Hypothalamus (tissue), 51 donors: ENCODE measurements at places on chromosomes 5 and 9.

DNA sequence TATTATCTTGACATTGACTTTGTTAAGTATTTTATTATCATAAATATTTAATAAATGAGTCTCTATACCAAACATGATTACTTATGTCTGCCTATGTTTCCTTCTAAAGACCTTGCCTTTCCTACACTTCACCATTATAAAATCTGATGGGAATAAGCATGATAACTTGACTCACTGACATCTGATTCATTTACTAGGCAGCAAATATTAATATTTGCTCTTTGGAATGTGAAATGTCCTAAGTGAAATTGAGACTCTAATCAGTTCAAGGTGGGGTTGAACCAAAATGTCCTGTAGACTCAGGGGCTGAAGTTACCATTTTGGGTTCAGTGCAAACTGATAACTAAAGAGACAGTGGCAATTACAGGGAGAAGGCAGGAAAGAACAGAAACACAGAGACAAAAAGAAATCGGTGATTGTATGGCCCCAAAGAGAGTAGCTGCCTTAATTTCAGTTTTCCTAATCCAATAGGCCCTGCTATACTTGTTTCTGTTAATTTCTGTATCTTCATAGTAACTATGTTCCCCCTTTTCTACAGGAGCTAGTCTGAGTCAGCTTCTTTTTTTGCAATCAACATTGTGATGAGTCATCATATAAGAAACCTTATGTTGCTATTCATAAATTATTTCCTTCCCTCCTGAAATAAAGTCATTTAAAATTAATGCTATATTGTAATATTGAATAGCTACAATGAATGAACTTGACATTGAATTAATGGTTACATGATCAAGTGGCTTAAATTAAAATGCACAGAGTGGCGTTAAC is 296.8 kb downstream of the PDE4D start:
- DNase-seq, result no peak

DNA sequence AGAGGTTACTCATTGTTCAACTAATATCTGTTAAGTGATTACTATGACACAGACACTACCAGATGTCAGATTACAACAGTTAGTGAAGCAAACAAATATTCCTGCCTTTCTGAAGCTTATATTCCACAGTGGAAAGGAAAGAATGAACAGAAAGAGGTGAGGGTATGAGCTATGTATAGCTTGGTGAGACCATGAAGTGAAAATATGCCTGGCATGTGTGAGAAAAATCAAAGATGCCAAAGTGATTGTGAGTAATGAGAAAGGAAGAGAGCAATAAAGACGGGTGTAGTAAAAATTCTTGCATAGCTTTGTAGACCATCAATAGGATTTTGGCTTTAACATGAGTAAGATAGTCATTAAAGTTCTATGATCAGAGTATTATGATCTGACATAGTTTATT is 734.5 kb upstream of the NUDT12 start:
- no peak for DNase-seq

GRCh38 chr5:44356231-44356630 is 33.0 kb downstream of the FGF10 start:
- no peak for DNase-seq

DNA sequence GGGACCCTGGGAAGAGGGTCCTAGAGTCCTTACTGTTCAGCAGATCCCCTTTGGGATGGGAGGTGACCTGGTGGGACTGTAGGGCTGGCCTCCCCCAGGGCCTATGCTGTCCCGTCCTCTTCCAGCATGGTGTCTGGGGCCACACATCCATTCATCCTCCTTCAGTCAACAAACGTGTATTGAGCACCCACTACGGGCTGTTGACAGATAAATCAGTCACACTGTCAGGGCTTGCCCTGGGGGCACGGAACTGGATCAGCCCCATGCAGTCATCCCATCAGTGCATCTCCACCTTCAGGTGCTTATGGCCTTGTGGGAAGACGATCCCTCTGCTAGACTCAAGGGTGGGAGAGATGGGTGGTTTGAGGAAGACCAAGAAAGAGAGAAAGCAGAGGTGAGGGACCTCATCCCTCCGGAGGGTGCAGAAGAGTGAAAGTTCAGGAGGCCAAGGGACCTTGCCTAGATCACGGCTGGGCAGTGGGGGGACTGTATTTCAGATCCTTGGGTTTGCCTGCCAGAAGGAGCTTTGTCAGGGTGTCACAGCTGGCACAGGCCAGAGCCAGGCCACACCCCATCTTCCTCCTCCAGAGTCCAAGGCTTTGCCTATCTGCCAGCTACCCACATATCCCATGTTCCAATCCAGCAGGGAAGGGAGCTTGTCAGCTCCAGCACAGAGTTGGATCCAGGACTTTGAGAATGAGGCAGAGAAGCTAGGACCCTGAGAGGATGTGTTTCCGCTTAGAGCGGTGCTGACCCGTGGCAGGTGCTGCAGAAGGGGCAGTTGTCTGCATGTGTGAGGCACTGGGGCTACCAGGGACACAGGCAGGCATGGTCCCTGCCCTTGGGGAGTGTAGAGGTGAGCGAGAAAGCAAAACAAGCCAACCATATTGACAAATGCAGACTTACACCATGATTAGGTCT is 30.5 kb downstream of the COL27A1 start:
- DNase-seq, result no peak

- DNase-seq, result no peak
Measured at GRCh38 chr9:8751406-8751930, 951.9 kb upstream of the DMAC1 start.

DNA sequence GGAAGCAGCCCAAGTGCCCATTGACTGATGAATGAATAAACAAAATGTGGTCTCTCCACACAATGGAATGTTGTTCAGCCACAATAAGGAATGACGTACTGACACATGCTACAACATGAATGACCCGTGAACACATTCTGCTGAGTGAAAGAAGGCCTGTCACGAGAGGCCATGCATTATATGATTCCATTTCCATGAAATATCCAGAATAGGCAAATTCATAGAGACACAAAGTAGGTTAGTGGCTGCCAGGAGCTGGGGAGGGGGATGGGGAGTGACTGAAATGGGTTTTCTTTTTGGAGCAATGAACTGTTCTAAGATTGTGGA is 41.4 kb downstream of the BICD2 start:
- DNase-seq, result no peak

- no peak for DNase-seq
Measured at GRCh38 chr5:71677977-71678376, 41.1 kb upstream of the CARTPT start.

GRCh38 chr5:17069995-17070511 is 134.0 kb upstream of the MYO10 start:
- no peak for DNase-seq

DNA sequence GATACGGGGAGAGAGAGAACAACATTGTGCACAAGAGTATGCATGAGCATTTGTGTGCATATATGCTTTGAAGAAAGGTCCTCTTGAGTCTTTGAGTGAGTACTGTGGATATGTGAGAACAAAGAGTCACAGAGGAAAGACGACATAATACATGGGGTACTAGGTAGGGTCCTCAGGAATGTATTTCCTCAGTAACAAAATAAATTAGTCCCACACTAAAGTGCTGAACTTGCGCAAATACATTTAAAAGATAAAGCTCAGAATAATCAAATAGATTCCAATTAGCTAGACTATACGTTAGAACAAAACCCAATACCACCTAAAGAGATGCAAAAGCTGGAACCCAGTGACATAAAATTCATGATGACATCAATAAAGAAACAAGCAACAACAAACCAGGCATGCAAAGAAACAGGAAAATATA is 70.8 kb downstream of the RAPGEF6 start:
- no peak for DNase-seq

- DNase-seq, result no peak
Measured at GRCh38 chr5:159034083-159034824, 65.5 kb downstream of the EBF1 start.

GRCh38 chr9:13023498-13023897 is 248.7 kb downstream of the LURAP1L start:
- DNase-seq, result no peak

- DNase-seq, result no peak
Measured at GRCh38 chr9:117823576-117823975, 119.4 kb downstream of the TLR4 start.

- no peak for DNase-seq
Measured at GRCh38 chr5:155750571-155750970, 576.4 kb upstream of the SGCD start.

- no peak for DNase-seq
Measured at GRCh38 chr9:113612828-113613227, 149.3 kb downstream of the RGS3 start.

GRCh38 chr5:67515020-67515689 is 318.6 kb upstream of the CD180 start:
- DNase-seq, result no peak

GRCh38 chr5:53942724-53943123 is 367.6 kb downstream of the ARL15 start:
- DNase-seq, result no peak

GRCh38 chr5:40627706-40628105 is 52.0 kb upstream of the PTGER4 start:
- DNase-seq, result no peak

- DNase-seq, result no peak
Measured at GRCh38 chr9:70486127-70486526, 71.7 kb upstream of the KLF9 start.

GRCh38 chr9:95022657-95023056 is 294.9 kb downstream of the FANCC start:
- no peak for DNase-seq

- DNase-seq, result no peak
Measured at GRCh38 chr5:71893451-71893850, 174.4 kb downstream of the CARTPT start.
